ENCODE measurements at places on chromosomes 11 and 22.
A peak's percentile ranks its signal among the peaks of the same experiment; 100 is the strongest.

DNA sequence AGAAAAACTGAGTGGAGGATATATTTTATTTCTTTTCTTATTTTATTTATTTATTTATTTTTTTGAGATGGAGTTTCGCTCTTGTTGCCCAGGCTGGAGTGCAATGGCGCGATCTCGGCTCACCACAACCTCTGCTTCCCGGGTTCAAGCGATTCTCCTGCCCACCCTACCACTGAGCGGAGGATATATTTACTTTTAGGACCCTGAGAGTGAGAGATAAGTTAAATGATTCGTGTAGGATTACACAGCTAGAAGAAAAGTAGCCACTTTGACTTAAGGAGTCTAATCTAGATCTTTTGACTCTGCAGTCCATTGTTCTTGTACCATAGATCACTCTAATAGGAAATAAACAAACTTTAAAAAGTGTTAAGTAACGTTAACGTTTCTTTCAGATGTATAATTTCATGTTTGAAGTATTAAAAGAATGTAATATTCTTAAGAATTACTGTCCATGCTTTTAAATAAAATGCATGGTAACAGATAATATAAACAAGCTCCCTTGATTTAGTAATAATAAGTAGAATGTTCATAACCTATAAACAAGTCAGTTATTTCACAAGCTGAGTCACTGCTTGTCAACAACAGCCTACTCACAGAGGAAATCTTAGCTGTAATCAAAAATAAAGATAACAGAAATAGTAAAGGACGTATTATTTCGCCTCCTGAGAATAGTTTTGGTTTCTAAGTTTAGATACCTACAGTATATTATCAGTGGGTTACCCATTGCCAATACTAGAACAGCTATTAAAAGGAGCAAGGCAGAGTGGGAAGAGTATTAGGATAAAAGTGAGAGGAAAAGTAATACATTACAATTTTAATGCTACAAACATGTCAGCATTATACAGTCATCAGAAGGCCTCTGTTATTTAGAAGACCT, 18.6 kb downstream of the USP47 start:
- no peak for DNase-seq

- peak; percentile 66 for DNase-seq
These were observed 54.1 kb upstream of the ARHGAP42 start for GRCh38 chr11:100632941-100633452.

DNA sequence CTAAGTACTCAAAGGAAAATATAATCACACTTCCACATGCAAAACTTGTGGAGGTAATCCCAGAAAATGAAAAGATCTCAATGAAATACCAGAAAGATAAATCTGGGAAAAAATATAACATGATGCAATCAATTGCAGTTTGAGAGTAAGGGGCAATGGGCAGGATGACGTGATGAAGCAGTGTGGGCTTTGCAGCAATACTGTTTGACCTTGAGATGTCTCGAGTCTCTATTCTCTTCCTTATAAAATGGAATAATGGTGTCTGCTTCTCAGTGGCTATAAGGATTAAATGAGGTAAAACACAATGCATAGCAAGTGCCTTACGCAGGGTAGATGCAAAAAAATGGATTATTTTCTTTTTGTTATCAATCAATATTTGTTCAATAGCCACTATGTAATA, 447.5 kb downstream of the BUD13 start:
- no peak for DNase-seq

GRCh38 chr22:48436201-48436931, 1391.3 kb downstream of the BRD1 start:
- no peak for DNase-seq
